ENCODE measurements at places on chromosomes 1 and 21.

- DNase-seq = no peak
Measured at GRCh38 chr1:113976609-113977278, 2.5 kb upstream of the OLFML3 start.

GRCh38 chr1:205325334-205325884 is 3.9 kb upstream of the NUAK2 start:
- peak; percentile 71 for DNase-seq

DNA sequence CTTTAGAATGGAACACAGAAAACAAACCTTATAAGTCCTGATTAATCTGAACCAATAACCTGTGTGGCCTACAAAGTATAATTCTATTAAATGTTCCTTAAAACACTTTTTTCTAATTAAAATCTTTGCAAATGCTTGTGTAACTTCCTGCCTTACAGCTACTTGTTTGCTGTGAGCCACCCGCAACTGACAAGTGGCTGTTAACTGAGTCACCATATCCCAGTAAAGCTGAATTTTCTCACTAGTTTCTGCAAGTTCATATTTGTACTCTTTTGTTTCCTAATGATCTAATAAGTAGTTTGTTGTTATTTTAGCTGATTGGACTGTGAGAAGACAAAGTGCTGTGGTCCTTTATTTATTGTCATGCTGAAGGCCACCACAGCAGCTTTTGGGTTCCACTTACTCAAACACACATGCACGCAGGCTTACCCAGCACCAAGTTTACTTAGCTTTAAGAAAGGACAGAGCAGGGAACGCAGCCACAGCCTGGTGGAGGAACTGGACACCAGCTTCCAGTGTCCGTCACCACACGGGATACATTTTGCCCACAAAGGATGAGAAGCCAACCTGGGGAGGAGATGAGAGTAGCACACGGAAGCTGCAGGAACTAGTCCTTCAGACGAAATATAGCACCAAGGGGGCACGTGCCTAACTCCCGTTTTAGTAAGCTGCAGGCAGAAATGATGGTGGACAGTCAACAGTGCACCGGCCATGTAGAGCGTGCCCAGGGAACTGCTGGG is 47.8 kb downstream of the LCA5L start:
- DNase-seq = no peak

DNA sequence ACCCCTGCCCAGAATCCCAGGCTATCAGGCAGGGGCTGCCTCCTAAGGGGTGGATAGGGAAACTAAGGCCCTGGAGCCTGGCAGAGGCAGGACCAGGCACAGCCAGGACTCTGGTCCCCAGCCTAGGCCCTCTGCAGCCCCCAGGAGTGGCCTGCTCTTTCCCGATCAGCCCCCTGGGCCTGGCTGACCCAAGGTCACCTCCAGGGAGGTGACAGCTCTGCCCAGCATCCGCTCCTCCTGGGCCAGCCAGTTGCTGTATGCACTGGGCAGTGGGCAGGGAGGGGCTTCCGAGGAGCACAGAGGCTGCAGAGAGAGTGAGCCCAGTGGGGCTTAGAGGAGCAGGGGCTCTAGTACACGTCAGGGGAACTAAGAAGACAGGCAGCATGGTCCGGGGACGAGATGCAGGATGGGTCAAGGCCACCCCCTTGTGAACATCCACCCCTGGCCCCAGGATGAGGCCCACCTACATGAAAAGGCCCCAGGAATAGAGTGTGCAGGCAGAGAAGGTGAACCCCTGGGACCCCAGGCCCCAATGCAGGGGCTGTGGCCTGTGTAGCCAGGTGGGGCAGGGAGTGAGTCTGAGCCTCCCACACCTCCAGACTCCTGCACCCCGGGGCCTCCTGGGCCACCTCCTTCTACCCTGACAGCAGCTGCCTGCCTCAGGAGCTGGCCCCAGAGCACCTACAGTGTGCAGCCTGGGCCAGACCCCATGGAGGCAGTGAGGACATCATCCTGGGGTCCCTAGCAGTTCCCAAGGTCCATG is 32.8 kb downstream of the WNT9A start:
- no peak for DNase-seq

DNA sequence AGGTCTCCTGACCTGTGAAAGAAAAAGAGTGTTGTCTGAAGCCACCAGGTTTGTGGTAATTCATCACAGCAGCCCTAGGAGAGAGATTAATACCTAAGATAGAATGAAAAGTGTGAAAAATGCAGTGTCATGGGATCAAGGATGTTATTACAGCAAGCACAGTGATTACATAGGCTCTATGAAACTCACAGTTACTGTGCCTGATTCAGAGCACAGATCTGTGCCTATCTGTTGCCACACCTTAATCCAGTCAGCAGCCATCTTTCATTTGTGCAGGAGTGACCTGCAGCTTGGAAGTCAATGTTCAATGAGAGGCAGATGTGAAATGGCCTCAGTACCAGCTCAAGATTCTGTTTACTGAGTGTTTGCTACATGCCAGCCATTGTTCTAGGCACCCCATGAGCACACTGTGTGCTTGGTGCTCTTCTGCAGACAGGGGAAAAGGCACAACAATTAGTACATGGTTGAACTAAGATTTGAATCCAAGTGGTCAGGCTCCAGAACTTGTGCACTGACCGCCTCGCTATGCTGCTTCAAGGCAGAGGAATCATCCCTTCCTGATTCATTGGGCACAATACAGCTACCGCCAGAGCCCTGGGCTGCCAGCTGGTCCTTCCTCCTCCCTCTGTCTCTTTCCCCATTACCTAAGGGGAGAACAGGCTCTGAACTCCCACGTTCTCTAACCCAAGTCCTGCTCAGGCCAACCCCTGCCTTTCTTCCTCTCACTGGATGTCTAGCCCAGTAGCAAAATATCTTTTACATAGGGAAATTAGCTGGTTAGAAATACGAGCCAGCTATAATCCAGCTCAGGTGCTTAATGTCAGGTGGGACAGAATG is 56.3 kb upstream of the NEK2 start:
- DNase-seq = no peak

- DNase-seq = no peak
Measured at GRCh38 chr1:111571987-111572386, 47.6 kb upstream of the RAP1A start.

DNA sequence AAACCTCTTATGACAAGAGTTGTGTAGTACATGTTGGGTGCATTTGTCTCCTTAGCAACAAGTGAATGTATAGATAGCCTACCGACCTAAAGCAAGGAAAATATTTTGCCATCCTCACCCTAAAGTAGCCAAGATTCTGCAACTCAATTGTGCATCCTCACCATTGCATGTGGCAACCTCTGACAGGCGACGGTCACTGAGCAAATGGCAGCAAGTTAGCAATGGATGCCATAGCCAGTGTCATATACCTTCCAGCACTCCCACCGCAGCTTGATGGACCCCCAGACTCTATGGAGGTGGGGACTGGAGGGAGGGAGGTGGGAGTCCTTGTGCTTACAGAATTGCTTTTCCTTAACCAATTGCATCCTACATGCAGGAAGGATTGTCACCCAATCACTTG is 17.0 kb downstream of the PROX1 start:
- no peak for DNase-seq

- DNase-seq = no peak
Measured at GRCh38 chr1:69524015-69524414, 43.7 kb upstream of the LRRC7 start.

Measured in activated CD4-positive, alpha-beta T cell treated with anti-CD3 and anti-CD28 coated beads for 36 hours (primary cell).